ENCODE measurements at places on chromosomes 1 and 21.

DNA sequence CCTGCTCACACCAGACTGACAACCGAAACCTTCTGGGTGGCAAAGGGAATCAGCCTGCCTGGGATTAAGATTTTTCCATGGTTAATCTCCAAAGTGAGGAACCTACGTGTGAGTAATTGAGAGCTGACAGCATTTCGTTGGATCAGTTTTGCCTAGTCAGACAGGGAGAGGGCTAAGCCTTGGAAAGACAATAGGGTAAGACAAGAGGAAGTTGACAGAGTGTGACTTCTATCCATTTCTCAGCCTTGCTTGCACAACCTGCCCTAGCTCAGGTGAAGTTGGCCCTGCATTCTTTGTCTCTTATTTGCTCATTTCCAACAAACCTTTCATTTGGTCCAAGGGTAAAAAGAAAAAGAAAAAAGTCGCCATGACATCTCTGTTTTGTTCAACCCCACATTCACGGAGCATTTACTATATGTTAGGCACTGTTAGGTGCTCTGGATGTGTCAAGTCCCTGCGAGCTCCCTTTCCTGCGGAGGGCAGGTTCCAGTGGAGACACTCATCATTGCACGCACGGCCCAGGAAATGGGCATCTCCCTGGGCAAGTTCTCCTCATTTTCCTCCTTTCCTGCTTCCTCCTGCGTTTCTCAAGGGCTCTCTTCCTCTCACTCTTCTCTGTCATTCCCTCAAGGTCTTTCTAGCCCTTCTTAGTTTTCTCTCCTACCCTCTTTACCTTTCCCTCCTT is 23.3 kb downstream of the KIRREL1 start:
- no peak for DNase-seq

- no peak for DNase-seq
Observed at GRCh38 chr1:162691999-162692575, 59.8 kb downstream of the DDR2 start.

- no peak for DNase-seq
Observed at GRCh38 chr1:58857680-58858673, 74.1 kb upstream of the JUN start.

GRCh38 chr1:201072922-201073321 is 39.3 kb downstream of the CACNA1S start:
- no peak for DNase-seq

GRCh38 chr1:1080122-1080757 is 6.1 kb upstream of the RNF223 start:
- no peak for DNase-seq

GRCh38 chr1:1281533-1282321 is 1.5 kb downstream of the SCNN1D start:
- no peak for DNase-seq

GRCh38 chr1:170145770-170146676 is at the start of gene NTMT2:
TSS of gene NTMT2 (plus strand) at chr1:170145959. CDS start at chr1:170146108, 149 bp downstream.
- DNase-seq = no peak

GRCh38 chr1:27958513-27958912 is 1.3 kb upstream of the XKR8 start:
- no peak for DNase-seq

DNA sequence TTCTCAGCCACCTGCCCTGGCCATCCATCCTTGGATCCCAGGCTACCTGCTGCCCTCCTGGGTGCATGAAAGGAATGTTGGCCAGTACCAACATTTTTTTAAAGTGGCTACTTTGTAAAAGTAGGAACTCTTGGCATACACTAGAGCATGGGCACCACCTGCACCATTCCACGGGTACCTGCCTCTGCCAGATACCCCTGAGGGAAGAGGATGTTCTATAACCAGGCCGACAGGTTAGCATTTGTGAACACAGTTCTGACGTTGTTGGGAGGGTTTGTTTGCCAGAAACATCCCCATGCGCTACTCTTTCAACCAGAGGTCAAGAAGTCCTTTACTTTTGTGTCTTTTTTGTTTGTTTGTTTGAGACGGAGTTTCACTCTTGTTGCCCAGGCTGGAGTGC is 43.0 kb downstream of the EVA1C start:
- DNase-seq = no peak

- no peak for DNase-seq
Observed at GRCh38 chr1:118788463-118788862, 199.7 kb downstream of the TBX15 start.
